ENCODE measurements at places on chromosomes 1 and 21. TPM values are rescaled to one million over a fixed set of nuclear protein-coding genes. Genes with fewer than 3 reads are reported as not detected.

- no peaks in the 10 kb centered on the region for H3K36me3 ChIP-seq
- H3K4me1 ChIP-seq: peaks cover 28% of the 10 kb centered on the region
- peak; percentile 92 for DNase-seq
- no peaks in the 10 kb centered on the region for H3K27me3 ChIP-seq
- H3K4me3 ChIP-seq: peak overlapping the region; percentile 91
Measured at GRCh38 chr1:154559466-154560044, 1.1 kb upstream of the UBE2Q1 start.

GRCh38 chr1:15426492-15427279 is 11.6 kb upstream of the CTRC start:
- H3K27me3 ChIP-seq: peaks cover 1% of the 10 kb centered on the region
- H3K4me3 ChIP-seq: no peak overlapping the region
- DNase-seq: peak; percentile 57
- no peaks in the 10 kb centered on the region for H3K4me1 ChIP-seq
- H3K27ac ChIP-seq: no peak overlapping the region

DNA sequence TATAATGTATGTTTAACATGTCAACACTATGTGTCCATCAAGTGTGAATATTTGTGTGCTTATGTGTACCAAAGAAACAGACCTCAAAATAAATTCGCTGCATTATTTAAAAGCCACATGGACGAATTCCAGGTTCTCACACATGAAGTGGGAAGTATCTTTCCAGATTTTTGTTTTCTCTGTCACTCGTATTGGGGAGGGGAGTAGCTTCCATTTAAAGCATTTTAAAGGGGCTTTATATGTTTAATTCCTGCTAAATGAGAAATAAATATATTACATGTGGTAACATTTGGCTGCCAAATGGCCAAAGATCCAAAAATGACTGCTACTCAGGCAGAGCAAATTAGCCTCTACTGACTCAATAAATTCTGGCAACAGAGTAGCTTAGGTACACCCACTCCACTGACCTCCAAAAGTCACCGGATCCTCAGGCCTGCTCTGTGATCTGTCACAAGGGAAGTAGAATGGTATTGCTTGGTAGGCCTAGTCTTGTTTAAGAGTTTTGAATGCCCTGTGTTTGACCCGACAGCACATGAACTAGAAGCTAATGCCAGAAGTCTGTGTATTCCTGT is 178.1 kb downstream of the ZP4 start:
- H3K4me1 ChIP-seq: no peaks in the 10 kb centered on the region
- no peak overlapping the region for H3K27ac ChIP-seq
- no peaks in the 10 kb centered on the region for H3K27me3 ChIP-seq
- DNase-seq: no peak
- no peak overlapping the region for H3K4me3 ChIP-seq
- H3K36me3 ChIP-seq: no peaks in the 10 kb centered on the region

Gene LUZP1
- 7.4 TPM for total RNA-seq

DNA sequence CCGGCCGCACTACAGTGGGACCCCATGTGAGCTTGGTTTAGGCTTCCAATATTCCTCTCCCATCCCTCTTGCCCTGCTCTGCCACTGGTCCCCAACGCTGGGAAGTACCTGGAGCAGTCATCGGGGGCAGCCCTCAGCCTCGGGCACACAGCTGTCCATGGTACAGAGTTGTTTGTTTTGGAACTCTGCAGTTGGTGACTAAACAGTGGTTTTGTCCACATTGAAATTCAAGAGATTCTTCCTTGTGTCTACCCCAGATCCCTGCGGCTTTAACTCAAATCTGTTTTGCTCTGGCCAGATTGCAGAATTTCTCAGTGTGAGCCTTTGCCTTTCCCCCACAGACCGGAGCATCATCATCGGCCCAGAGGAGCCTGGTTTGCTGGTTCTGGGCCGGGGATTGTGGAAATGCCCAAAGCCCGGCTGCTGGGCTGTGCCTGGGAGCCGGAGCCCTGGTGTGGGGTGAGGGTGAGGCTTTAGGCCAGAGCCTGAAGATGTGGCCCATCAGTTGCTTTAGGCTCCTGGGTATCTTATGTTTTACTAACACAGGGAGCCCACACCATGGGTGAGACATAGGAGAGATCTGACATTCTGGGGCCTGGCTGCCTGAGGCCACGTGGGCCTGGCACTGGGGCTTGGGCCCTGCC is 93.2 kb downstream of the ARHGEF10L start:
- no peaks in the 10 kb centered on the region for H3K27me3 ChIP-seq
- no peak overlapping the region for H3K4me3 ChIP-seq
- DNase-seq: no peak
- no peaks in the 10 kb centered on the region for H3K36me3 ChIP-seq
- H3K4me1 ChIP-seq: peaks cover 25% of the 10 kb centered on the region
- H3K27ac ChIP-seq: no peak overlapping the region

All from psoas muscle (tissue), 8 donors.